Renal cortex interstitium (tissue), 15 donors: ENCODE measurements at places on chromosomes 6 and 20. TPM values are rescaled to one million over a fixed set of nuclear protein-coding genes. Genes with fewer than 3 reads are reported as not detected.

Gene CST7
- polyA plus RNA-seq, result 0.34 TPM

DNA sequence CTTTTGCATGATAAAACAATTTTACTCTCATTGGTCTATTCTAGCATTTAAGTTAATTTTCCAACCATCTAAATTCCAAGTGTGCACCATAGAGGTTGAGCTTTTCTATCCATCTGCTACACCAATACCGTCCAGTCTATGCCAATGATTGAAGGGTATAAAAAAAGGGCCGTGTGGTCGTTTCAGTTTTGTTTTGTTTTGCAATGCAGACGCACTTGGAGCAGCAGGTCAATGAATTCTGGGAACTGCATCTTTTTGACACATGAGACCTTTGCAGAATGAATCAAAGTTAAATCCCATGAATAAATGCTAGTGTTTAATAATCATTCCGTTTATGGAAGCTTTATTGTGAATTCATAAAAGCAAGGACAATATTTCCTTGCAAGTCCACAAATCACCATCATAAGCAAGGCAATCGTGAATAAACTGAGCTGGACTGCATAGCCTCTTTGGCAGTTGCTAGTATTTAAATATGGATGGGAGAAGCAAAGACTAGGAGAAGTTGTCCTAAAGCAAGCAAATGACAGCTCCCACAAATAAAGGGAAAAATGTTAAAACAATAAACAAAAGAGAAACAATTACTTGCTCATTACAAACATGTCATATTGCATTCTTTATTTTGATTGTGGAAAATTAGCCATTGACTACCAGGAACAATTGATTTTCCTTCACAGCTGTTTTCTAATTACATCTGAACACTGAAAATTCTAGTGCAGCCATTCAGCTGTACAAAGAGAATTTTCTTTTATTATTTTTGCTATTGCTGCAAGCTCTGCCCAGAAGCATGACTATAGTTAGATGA is 649.7 kb upstream of the GJE1 start:
- DNase-seq, result no peak

Gene SAPCD1
- polyA plus RNA-seq, result 6.8 TPM

DNA sequence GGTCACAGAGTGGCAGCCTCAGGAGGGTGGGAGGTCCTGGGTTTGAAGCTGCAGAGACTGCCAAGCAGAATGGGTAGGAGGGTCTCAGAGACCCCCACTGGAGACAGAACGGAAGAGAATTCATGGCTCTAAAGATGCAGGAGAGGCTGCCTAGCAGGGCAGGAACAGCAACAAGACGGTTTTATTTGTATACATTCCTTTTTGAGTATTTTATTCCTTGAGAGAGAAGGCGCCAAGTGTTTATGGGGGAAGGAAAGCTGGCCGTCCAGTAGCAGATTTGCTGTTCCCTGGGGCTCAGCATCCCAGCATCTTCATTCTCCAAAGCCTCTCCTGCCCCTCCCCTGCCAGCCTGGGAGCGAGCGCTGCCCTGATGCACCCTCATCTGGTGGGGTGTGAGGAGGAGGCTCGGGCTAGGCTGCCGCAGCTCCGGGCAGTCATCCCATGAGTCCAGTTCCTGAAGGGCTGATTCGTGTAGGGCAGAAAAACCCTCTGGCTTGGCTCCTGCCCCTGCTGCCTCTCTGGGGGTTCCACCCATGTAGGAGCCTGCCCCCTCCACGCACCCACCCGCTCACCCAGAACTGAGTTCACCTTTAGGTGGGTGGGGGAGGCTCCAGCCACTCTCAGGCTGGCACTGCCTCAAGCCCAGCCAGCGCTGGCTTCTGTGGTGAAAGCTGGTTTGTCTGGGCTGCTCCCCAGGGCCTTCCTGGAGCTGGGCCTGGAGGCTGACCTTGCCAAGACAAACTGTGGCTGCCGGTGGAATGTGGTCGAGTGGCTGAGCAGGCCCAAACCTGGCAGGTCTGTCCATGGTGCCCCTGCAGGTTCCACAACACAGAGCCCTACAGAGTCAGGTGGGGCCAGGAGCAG is 32.4 kb downstream of the CPXM1 start:
- no peak for DNase-seq

- DNase-seq, result no peak
These were observed 90.0 kb upstream of the IFNGR1 start for GRCh38 chr6:137309078-137309762.

Gene CST5
- 0.25 TPM for polyA plus RNA-seq

GRCh38 chr6:157563611-157564284 is 182.8 kb downstream of the ZDHHC14 start:
- no peak for DNase-seq

GRCh38 chr6:105179244-105180065 is at the start of gene POPDC3:
Gene POPDC3, minus strand, starts transcription at chr6:105180014. Its CDS starts 18,105 bp downstream, at chr6:105161909.
- no peak for DNase-seq
